Urothelium cell line (cell line): ENCODE measurements at places on chromosomes 6 and 20.

DNA sequence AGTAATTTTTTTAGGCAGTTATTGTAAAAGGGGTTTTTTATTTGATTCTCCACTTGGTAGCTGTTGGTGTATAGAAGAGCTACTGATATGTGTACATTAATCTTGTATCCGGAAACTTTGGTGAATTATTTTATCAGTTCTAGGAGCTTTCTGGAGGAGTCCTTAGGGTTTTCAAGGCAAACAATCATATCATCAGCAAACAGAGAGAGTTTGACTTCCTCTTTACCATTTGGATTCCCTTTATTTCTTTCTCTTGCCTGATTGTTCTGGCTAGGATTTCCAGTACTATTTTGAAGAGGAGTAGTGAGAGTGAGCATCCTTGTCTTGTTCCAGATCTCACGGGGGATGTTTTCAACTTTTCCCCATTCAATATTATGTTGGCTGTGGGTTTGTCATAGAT is 28.0 kb upstream of the TNFAIP3 start:
- no peak for DNase-seq

- no peak for DNase-seq
Measured at GRCh38 chr6:107607116-107607515, 117.2 kb downstream of the SOBP start.

DNA sequence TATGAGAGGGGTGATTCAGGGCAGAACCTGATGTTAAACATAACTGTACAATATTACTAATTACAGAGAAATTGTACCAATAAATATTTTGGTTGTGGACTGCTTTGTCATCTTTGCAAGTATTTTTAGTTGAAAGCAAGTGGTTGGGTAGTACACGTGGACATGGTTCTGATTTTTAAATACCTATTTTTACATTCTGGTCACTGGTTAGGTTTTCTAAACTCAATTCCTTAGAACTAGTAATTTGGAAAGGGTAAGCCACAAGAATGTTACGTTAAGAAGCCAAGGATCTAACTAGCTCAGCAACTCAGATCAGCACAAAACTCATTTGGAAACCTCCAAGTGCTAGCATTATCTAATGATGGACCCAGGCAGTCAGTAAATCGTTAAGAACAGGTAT is 2.7 kb downstream of the EPB41L2 start:
- no peak for DNase-seq

- no peak for DNase-seq
Measured at GRCh38 chr6:168387426-168387825, 53.6 kb upstream of the SMOC2 start.

GRCh38 chr6:29563435-29563965 is 4.0 kb upstream of the UBD start:
- no peak for DNase-seq

GRCh38 chr6:141437685-141438084 is 695.0 kb upstream of the GJE1 start:
- no peak for DNase-seq
